Omental fat pad (tissue), 4 donors: ENCODE measurements at places on chromosomes 11 and 22. TPM values are rescaled to one million over a fixed set of nuclear protein-coding genes. Genes with fewer than 3 reads are reported as not detected.

TBX10 gene
- not detected for total RNA-seq

SREBF2 gene
- total RNA-seq, result 29.0 TPM

EED gene
- total RNA-seq, result 23.7 TPM

SLC5A4 gene
- total RNA-seq, result 0.72 TPM

LDLRAD3 gene
- 24.2 TPM for total RNA-seq
